ENCODE measurements at places on chromosomes 4 and X.

DNA sequence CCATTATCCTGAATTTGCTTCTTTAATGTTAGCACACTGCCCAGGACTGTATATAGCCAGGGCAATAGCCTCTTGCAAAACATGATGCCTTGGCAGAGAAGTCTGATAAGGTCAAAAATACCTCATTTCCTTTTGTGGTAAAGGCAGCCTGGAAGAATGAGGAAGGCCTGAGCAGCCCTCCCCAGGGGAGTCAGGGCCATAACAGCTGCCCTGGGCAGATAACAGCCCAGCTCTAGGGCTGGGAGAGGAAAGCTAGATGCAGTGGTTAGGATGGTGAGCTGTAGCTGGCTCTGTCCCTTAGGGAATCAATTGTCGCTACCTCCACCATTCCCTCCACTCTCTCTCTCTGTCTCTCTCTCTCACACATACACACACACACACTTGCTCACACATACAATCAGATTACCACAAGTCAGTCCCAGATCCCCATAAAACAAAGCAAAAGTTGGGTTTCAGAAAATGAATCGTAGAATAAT lies 29.2 kb downstream of the EFHC2 start:
- DNase-seq, result no peak

- DNase-seq, result no peak
Observed at GRCh38 chrX:53688300-53688699, 1.8 kb upstream of the HUWE1 start.

DNA sequence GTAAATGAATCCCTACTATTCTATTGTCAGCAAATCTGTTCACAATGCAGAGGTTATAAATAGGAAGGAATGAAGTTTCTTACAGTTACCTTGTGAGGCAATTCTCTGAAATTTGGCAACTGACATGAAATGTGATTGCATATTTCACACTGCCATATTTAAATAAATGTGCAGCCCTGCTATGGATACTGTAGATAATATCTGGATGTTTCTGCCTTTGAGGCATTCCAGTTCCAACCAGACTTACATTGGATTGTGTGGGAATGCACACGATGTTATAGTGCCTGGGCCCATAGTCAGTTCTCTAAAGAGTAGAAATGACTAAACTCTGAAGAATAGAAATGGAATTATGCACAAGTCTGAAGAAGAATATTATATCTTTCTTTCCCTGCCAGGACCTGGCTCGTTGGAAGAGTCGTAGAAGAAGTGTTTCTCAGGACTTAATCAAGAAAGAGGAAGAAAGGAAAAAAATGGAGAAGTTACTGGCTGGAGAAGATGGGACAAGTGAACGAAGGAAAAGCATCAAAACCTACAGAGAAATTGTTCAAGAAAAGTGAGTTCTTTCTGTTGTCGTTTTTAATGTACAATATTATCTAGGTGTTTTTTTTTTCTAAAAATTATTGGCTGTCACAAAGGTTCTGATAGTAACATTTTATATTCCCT lies 102.7 kb downstream of the PHOX2B start:
- no peak for DNase-seq

GRCh38 chrX:6959006-6959405 lies 188.5 kb upstream of the STS start:
- DNase-seq, result peak; percentile 41

- peak; percentile 9 for DNase-seq
Observed at GRCh38 chr4:86403575-86403974, 43.7 kb upstream of the MAPK10 start.

GRCh38 chr4:5812506-5813229 lies 80.2 kb downstream of the CRMP1 start:
- DNase-seq, result peak; percentile 81

DNA sequence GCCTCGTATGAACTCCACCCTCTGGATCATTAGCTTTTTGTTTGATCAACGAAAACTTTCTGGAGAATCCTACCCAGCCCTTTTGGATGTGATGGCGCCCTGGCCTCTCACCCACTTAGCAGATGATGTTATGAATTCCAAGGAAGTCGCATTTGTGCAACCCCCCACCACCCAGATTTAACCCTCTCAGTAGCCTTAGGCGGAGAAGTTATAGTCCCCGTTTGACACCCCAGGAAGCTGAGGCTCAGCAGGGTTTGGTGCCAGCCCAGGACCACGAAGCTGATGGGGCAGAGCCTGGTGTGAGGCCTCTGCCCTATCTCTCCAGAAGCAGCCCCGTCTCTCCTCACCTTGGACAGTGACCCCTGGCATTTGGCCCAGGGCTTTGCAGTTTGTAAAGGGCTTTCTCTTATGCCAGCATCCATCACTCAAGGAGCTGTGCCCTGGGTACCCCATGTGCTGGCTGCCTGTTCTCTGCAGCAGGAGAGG lies 1.0 kb downstream of the WFS1 start:
- no peak for DNase-seq

DNA sequence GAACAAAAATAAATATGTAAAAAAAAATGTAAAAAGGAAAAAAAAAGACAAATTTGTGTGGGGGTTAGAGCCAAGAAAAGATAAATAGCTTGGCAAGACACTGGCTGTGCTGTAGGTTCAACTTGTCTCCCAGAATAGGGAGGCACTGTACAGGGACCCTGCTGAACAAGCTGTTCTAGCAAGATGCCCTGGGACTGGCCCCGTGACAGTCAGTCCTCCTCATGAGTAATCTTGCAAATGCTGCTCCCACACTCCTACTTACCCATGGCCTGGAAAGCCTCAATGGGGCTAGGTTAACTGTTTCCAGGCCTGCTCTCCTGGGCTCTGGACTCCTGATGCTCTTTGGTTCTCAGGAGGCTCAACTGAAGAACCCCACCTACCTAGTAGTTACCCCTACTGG lies 106.8 kb downstream of the ATG4A start:
- no peak for DNase-seq

GRCh38 chrX:2610246-2611170 lies 80.6 kb upstream of the CD99 start:
- no peak for DNase-seq

- DNase-seq, result no peak
Observed at GRCh38 chr4:123972031-123972430, 575.4 kb downstream of the SPRY1 start.
